ENCODE measurements at places on chromosomes 7 and 10.

- DNase-seq, result no peak
These were observed 137.3 kb upstream of the EEPD1 start for GRCh38 chr7:36015733-36016132.

GRCh38 chr10:4623757-4624420, 202.1 kb upstream of the AKR1E2 start:
- no peak for DNase-seq

GRCh38 chr7:55277916-55278315, 87.2 kb upstream of the LANCL2 start:
- DNase-seq, result no peak

GRCh38 chr7:85021101-85021704, 165.7 kb downstream of the SEMA3D start:
- no peak for DNase-seq

- DNase-seq, result no peak
These were observed 218.2 kb downstream of the ZNF248 start for GRCh38 chr10:37639200-37639599.

DNA sequence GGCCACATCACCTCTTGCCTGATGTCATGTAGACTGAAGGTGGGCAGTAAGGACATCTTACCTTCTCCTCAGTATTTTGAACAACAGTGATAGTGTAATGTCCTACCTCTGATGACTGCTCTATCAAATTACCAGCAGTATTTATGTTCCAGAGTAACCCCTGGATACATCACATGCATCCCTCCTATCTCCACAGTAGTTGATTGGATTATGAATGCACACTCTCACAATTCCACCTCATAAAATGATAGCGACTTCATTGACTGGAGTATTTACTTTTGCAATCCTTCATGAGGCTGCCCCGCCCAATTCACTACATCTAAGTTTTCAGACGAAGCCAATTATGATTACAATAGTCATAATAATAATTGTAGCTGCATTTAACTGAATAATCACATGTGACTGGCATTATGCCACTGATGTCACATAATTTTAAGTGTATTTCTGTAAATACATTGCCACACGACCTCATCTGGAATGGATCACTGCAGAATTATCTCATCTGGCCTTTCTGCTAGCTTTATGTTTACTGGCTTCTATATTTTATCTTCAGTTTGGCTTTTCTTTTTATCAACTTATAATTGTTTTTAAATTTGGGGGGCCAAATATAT, 268.9 kb downstream of the SLC25A13 start:
- no peak for DNase-seq

DNA sequence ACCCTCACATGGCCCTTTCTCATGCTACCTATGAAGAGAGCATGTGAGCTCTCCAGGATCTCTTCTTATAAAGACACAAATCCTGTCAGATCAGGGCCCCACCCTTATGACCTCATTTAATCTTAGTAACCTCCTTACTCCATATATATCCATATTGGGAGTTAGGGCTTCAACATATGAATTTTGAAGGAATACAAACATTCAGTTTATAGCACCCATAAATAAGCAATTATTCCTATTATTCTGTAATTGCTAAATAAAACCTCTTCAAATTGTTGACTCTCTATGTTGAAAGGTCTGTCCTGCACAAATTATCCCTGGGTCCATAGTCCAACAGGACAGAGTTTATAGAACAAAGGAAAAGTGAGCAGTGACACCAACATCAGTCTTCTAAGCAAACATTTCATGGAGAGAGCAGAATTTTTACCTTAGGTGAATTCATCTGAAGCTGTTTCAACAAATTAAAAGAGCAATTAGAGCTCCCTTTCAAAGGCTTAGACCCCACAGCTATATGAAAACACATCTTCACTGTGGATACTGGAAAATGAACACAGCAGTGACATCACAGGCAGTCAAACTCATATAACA, 12.2 kb downstream of the DOCK4 start:
- no peak for DNase-seq

DNA sequence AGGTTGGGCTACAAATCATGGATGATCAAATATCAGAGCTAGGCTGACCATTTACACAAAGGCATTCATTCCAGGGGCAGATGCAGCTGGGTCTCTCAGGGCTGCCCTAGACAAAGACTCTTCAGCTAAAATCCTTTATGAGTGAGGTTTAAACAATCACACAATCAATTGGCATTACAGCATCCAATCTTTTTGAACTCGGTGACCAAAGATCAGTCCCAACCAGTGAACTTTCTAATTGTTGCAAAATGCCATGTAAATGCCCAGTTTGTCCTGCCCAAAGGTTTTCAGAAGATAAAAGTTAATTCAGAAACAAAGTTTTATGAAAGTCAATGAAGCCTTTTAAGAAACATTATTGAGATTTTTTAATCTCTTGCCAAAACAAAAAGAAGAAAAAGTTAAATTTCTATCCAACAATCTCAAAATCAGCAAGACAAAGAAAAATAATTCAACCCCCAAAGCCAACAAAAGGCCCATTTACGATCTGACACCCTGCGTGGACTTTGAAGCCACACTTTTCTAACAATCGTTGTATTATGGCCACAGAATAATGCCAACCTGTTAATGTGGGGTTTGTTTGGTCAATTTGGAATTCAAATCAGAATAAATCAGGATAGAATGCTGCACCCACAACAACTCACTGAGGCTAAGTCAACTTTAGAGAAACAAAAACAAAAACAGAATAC, 40.9 kb downstream of the GPR37 start:
- DNase-seq, result no peak

DNA sequence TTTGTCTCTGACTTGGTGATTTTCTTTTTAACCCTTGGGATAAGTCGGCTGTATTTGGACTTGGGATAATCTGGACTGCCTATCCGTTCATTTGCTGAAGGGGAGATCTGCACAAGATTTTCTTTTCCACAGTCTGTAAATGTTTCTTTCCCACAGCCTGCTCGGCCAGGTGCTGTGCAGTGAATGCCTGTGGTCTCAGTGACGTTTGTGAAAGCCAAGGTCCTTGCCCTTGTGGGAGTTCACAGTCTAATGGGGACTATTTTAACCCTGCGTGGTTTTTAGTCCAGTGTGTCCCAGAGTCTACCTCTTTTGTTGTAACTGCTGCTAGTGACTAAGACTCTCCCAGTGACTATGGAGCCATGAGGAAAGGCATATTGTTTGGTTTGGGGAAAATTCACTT, 8.9 kb downstream of the PNLIP start:
- DNase-seq, result no peak

GRCh38 chr7:157402911-157403534, 66.2 kb downstream of the DNAJB6 start:
- DNase-seq, result no peak

- no peak for DNase-seq
These were observed 297.5 kb upstream of the ZMIZ1 start for GRCh38 chr10:78771260-78771659.

- no peak for DNase-seq
These were observed 53.7 kb downstream of the BLNK start for GRCh38 chr10:96217711-96218110.

DNA sequence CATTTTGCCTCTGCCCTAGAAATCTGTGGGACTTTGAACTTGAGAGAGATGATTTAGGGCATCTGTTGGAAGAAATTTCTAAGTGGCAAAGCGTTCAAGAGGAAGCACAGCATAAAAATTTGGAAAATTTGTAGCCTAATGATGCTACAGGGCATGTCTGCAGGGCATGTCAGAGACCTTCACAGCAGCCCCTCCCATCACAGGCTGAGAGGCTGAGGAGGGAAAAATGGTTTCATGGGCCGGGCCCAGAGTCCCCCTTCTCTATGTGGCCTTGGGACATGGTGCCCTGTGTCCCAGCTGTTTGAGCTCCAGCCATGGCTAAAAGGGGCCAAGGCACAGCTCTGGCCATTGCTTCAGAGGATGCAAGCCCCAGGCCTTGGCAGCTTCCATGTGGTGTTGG, 203.0 kb downstream of the STK31 start:
- DNase-seq, result no peak

- no peak for DNase-seq
These were observed 6.0 kb upstream of the MKLN1 start for GRCh38 chr7:131321656-131322055.

DNA sequence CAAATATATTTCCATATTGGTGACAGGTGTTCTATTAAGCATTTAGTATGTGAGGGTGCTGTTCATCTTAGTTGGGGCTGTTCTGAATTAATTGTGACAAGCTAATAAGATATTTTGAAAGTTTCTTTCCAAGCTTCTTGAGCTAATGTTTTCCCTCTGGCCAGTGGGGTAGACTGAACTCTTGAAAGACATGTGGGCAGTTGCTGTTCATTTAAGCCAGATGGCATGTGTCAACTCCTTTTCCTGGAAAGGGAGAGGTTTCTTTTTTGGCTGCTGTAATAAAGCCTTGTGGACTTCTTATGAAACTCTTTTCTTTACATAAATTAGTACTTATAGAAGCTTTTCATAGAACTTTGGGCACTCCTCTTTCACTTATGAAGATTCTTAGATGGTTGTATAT, 21.7 kb downstream of the RAB18 start:
- no peak for DNase-seq

DNA sequence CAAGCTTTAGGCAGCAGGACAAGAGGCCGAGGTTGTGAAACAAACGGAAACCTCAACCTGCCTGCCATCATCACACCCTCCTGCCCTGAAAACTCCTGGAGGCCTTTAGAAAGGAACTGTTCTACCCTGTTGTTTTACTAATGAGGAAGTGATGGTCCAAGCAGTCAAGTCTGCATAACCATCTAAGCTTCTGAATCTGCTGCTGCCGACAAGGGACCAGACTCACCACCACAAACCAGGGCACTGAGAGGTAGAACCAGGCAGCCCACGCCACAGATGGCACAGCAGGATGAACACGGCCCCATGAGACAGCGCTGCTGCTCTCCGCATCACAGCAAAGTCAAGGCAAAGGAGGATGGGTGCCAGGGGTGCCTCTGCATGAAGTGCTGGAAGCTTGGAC, 209.4 kb downstream of the CELF2 start:
- no peak for DNase-seq

DNA sequence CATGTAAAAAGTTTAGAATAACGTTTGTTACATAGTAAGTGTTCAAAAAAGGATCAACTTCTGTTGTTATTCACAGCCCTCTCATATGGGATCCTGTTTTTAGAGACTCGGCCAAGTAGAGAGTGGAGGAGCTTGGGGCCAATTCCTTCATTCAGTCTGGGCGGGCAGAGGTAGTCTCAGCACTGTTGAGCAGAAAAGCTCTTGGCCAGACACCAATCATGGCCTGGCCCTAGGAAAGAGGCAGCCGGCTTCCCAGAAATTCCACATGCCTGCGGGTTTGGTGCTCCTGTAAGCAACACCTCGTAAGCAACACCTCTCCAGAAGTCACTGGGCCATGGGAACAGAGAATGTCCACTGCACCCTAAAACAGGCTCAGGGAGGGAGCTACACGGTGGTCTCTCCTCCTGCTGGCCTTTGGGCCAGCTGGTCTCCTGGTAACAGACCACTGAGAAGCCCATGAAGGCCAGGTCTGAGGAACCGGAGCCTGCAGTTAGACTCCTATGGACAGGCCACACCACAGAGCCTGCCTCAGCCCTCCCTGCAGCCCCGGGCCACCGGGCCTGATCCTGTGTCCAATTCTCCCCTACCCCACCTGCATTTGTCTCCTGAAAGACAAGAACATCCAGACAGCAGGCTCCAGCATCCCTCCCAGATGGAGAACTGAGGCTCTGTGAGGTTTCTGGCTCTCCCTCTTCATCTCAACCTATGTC, 149.1 kb downstream of the GRID1 start:
- no peak for DNase-seq

DNA sequence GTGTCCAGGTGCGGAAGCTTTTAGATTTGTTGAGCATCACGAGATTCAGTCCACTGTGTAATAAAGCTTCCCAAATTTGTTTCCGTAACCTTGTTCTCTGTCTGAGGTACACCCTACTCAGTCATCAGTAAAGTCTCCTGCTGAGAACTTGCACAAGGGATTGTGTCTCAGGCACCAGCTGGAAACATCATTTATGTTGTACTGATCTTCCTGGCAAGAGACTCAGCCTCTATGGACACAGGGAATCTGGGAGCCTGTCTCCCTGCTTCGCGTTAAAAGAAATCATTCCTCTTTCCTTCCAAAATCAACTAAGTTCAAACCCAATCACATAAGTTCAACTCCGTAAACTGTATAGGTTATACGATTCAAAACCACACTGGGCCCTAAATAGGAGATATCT, 336.8 kb downstream of the GPR37 start:
- no peak for DNase-seq

GRCh38 chr7:157477550-157478212, 140.9 kb downstream of the DNAJB6 start:
- DNase-seq, result no peak

- no peak for DNase-seq
These were observed 27.9 kb downstream of the LRRC20 start for GRCh38 chr10:70354556-70354955.

DNA sequence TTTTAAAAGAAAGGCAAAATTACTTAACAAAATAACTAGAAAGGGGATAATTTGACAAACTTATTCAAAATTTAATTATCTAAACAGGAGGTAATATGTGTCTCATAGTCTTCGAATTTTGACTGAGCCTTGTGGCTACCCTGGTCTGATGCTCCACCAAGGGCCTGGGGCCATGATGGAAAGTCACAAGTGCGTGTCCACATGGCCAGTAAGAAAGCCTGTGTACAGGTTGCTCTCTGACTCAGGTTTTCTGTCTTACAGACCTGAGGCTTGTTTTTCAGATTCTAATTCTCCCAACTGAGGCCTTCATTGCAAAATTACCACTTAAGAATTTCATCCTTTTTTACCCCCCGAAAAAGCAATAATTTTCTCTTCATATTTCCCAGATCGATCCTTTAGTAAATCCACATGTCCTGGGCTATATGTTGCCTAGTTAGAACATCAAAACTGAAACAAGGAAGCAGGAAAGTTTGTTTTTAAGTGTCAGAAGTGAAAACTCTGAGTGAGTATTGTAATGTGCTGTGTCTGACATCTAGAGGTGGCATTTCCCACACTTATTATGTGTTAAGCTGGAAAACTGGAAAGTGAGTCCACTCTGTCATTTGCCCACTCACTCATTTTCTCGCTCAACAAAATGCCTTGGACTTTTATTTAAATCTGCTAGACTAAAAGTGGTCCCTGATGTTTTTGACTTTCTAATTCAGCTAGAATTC, 10.0 kb downstream of the CYP3A43 start:
- no peak for DNase-seq

DNA sequence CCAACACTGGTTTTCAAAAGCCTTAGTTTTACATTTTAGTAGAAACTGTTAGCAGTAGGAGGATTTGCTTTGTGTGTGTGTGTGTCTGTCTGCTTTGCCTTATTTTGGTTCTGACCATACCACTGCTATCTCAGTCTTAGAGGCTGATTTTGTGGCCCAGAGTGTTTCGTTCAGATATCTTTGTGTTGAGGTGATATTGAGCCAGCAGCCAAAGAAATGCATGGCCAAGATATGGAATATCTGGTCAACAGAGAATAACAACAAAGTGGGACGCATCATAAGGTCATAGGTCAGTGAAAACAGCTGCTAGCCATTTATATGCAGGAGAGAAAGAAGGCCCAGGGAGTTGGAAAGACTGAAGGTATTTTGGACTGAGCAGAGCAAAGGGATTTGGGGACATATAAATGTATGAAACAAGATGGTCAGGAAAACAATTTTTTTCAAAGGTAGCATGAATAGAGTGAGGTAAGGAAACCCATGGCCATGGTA, 47.7 kb downstream of the KIAA1217 start:
- DNase-seq, result no peak

GRCh38 chr7:121442845-121443244, 46.7 kb upstream of the FAM3C start:
- DNase-seq, result no peak

GRCh38 chr10:131685576-131685975, 215.2 kb upstream of the PPP2R2D start:
- DNase-seq, result no peak

Data from HuH-7.5 (cell line).